ENCODE measurements at places on chromosomes 2 and 18. TPM values are rescaled to one million over a fixed set of nuclear protein-coding genes. Genes with fewer than 3 reads are reported as not detected.

The TIGD1 gene
- 9.1 TPM for total RNA-seq

The THSD7B gene
- total RNA-seq, result 4.5 TPM

The KCNIP3 gene
- total RNA-seq, result 6.1 TPM

DNA sequence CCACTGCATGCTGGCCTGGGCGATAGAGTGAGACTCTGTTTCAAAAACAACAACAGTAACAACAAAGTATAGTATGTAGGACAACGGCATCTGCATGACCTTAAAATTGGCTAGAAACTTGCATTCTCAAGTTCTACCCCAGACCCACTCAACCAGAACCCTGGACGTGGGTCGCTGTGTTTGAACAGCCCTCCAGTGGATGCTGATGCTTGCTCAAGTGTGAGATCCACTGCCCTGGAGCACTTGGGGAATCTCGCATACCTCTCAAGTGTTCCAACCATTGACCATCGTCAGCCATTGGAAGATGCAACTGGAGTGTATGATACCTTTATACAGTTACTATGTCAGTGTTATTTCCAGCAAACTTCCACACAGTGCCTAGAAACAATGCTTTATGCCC is 435.9 kb downstream of the DCDC2C start:
- no peak overlapping the region for H3K4me3 ChIP-seq
- DNase-seq, result no peak
- H3K27me3 ChIP-seq, result no peaks in the 10 kb centered on the region
- no peak overlapping the region for H3K27ac ChIP-seq

- no peak overlapping the region for H3K27ac ChIP-seq
- H3K27me3 ChIP-seq, result no peaks in the 10 kb centered on the region
- H3K36me3 ChIP-seq, result no peaks in the 10 kb centered on the region
- H3K4me1 ChIP-seq, result peaks cover 3% of the 10 kb centered on the region
- H3K4me3 ChIP-seq, result no peak overlapping the region
These were observed 76.9 kb downstream of the RTP5 start for GRCh38 chr2:241946306-241947003.

GRCh38 chr2:55144922-55145820 is 86.9 kb downstream of the CLHC1 start:
- no peaks in the 10 kb centered on the region for H3K4me1 ChIP-seq
- H3K27me3 ChIP-seq, result no peaks in the 10 kb centered on the region
- H3K36me3 ChIP-seq, result no peaks in the 10 kb centered on the region

GRCh38 chr2:38037757-38038621 is 38.0 kb downstream of the CYP1B1 start:
- DNase-seq, result peak; percentile 21
- H3K4me1 ChIP-seq, result no peaks in the 10 kb centered on the region

DNA sequence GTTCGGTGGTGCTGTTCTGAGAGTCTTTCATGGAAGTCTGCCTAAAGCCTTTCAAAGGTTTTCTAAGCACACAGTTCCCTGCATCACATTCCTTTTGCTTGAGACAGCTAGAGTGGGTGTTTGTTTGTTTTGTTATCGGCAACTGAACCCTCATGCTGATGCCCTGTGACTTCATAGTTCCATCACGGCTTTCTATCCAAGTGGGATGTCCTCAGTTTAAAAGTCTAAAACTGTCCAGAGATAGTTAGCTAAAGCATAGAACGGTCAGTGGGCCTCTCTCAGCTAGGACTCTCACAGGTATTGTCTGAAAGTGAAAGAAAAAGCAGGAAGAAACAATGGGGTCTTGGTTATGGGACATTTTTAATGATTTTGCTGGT is 337.3 kb downstream of the OSR1 start:
- H3K27ac ChIP-seq, result peak overlapping the region; percentile 55
- H3K27me3 ChIP-seq, result no peaks in the 10 kb centered on the region
- H3K36me3 ChIP-seq, result no peaks in the 10 kb centered on the region
- H3K4me1 ChIP-seq, result peaks cover 18% of the 10 kb centered on the region
- peak; percentile 52 for DNase-seq
- no peak overlapping the region for H3K4me3 ChIP-seq

- peak overlapping the region; percentile 14 for H3K27ac ChIP-seq
- no peaks in the 10 kb centered on the region for H3K36me3 ChIP-seq
- peaks cover 21% of the 10 kb centered on the region for H3K4me1 ChIP-seq
- DNase-seq, result no peak
These were observed 22.5 kb upstream of the MAP3K20 start for GRCh38 chr2:173053043-173053699.

GRCh38 chr2:117775703-117776219 is 38.7 kb upstream of the DDX18 start:
- H3K4me1 ChIP-seq, result peaks cover 3% of the 10 kb centered on the region
- no peaks in the 10 kb centered on the region for H3K36me3 ChIP-seq
- no peak overlapping the region for H3K4me3 ChIP-seq
- H3K27me3 ChIP-seq, result no peaks in the 10 kb centered on the region

DNA sequence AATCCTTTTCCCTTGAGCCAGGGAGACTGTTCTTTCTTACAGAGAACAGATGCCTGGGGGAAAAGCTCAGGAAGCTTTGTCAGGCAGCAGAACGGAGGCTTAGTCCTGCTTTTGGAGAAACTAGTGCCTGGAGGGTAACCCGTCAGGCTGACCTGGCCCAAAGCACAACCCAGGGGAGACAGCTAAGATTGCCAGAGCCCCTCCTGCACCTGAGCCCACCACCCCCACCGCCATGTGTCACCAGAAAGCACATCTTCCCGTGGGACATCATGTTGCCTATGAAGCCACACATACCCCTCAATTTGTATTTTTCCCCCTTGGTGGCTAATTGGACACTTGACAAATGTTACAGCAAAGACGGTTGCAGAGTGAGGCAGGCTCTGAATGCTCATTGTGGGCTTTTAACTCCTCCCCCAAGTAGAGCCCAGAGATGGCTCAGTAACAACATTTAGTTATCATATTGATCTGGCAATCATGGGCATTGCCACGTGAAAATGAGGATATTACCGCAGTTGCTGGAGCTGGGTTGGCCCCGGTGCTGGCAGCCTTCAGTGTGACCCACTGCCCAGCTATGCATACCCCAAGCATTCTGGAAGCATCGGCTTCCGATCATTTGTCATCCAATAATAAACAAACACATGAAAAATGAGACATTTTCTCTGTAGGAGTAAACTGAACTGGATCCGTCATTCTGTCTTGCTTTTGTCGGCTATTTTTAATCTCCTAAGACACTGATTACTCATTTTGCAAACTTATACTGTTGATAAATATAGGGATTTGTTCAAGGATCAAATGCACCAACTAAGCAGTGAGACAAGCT is 229.5 kb downstream of the ATAD2B start:
- DNase-seq, result no peak
- no peak overlapping the region for H3K4me3 ChIP-seq
- no peak overlapping the region for H3K27ac ChIP-seq
- H3K4me1 ChIP-seq, result no peaks in the 10 kb centered on the region
- no peaks in the 10 kb centered on the region for H3K36me3 ChIP-seq

DNA sequence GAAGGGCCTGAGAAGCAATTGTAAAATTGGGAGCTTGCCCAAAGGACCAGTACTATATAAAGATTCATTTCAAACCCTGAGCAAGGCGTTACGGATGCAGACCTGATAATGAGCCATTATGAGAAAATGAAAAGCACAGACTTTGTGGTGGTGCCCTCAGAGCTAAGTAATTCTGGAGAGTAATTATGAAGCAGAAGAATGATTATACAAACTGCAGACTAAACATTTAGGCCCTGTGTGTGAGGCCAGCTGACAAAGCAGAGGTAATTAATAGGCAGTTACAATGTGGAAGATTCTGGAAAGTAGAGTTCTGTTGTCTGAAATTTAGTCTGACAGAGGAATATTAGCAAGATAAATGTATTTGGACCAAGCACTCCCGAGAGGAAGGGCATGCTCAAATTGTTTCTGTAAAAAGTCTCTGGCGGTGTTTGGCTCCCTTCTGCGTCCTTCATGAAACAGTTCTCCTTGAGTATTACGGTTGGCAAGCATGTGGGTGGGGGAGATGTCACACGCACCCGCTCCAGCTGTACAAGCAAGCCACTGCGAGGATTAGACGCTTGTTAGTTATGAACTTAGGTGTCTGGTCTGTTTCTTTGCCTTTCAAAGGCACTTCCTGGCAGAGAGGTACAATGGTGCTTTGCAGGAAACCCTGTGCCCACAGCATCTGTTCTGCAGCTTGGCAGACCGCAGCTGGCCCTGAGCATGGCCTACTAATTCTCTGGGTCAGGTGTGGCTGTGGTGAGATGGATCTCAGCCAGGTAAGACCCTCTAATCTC is 45.5 kb downstream of the CDC42EP3 start:
- H3K4me3 ChIP-seq, result no peak overlapping the region
- H3K36me3 ChIP-seq, result no peaks in the 10 kb centered on the region
- H3K27me3 ChIP-seq, result no peaks in the 10 kb centered on the region

DNA sequence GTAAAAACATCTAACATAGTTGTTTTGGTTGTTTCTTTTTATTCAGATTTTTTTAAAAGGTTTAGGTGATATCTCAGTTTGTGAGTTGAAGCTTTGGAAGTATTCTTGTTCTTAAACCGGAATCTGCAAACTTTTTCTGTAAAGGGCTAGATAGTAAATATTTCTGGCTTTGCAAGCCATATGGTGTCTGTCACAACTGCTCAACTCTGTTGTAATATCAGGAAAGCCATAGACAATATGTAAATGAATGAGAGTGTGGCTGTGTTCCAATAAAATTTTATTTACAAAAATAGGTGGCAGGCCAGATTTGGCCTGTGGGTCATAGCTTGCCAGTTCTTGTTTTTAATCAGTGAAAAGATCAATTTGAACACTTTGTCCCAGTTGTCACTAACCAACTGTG is 134.1 kb downstream of the CNTNAP5 start:
- no peaks in the 10 kb centered on the region for H3K27me3 ChIP-seq
- H3K27ac ChIP-seq, result no peak overlapping the region
- no peaks in the 10 kb centered on the region for H3K36me3 ChIP-seq
- no peak overlapping the region for H3K4me3 ChIP-seq
- H3K4me1 ChIP-seq, result no peaks in the 10 kb centered on the region
- DNase-seq, result no peak

DNA sequence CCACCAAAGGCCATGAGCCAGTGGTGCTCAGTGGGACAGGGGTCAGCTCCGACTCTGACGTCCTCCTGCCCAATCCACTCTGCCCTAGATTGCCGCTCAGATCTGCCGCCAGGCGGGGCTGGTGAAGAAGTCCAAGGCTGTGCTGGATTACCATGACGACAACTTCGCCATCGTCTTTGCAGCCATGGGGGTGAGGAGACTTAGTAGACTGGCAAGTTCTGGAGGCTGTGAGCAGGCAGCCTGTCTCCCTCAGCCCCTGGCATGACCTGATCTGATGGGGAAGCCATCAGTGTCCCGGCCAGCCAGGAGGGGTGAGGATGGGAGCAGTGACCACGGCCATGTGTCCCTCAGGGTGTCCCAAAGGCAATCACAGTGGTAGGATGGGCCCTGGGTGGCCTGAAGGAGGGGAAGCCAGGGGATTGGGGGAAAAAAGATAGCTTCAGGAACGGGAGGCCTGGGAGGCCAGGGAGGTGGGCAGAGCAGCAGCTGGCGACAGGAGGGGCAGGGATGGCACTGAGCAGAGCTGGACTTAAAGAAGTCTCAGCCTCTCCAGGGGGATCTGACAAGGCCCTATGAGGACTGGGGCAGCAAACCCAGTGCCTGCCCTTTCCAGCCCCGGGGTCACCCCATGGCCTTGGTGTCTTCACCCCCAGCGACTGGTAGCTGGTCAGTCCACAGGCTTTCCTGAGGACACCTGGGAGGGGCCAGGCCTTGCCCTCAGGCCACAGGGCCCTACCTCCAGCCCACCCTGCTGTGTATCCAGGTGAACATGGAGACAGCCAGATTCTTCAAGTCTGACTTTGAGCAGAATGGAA is 17.4 kb upstream of the ANKRD53 start:
- H3K27me3 ChIP-seq, result peaks cover 38% of the 10 kb centered on the region
- no peak overlapping the region for H3K27ac ChIP-seq
- no peak overlapping the region for H3K4me3 ChIP-seq
- no peaks in the 10 kb centered on the region for H3K36me3 ChIP-seq
- DNase-seq, result peak; percentile 3
